ENCODE measurements at places on chromosomes 5 and 9.

- DNase-seq = no peak
These were observed 63.3 kb upstream of the GRAMD2B start for GRCh38 chr5:126359884-126360283.

- DNase-seq = no peak
These were observed 81.5 kb downstream of the RGS3 start for GRCh38 chr9:113545068-113545467.

- DNase-seq = no peak
These were observed 30.9 kb downstream of the PDE6A start for GRCh38 chr5:149913436-149914419.

DNA sequence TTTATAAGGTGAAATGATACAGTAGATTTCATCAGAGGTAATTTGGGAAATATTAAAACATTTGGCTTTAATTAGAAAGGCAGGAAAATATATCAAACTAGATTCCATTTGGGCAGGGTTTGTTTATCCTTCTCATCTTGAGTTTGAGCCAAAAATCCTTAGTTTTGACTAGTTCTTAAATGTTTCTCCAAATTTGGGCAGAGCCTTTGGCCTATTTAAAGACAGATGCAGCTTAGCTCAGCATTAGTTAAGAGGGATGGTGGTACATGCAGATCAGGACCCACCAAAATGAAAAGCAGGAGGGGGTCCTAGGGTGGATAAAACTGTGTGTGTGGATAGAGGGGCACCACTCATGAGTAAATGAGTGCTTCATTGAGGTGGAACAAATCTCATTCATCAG is 20.3 kb upstream of the ARRDC3 start:
- DNase-seq = no peak

- no peak for DNase-seq
These were observed 22.3 kb downstream of the NCS1 start for GRCh38 chr9:130194378-130194932.

DNA sequence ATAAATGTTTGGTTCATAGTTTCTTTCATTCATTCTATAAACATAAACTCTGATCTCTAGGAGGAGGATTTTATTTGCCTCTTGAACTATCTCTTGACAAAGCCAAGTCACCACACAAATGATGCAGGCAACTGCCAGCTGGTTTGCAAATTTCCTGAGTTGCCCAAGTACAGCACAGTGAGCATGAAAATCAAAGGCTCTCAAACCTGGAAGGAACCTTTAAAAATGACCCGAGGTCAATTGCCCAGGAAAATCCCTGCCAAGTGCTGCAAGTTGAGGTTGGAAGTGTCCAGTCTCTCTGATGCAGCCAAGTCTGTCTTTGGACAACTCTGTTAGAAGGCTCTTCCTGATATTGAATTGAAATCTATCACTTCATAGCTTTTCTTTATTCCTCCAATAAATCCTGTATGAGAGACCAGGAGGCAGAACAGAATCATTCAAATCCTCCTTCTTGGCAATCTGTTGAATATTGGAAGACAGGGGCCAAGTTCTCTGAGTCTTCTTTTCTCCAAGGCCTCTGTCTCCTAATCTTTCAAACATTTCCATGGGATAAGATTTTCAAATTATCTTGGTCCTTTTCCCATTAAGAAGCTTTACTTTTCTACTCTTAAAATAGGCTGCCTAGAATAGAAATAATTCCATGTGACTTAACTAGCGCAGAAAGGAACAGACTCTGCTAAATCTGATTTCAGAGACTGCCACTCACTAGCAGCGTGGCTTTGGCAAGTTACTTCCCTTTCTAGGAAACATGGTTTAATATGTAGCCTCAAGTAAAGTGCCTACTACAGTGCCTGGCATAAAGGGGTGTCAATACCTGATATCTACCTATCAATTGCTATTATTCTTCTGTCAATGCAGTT is 159.2 kb downstream of the SNX18 start:
- no peak for DNase-seq

- no peak for DNase-seq
These were observed 322.9 kb downstream of the SLIT3 start for GRCh38 chr5:168978015-168978414.

DNA sequence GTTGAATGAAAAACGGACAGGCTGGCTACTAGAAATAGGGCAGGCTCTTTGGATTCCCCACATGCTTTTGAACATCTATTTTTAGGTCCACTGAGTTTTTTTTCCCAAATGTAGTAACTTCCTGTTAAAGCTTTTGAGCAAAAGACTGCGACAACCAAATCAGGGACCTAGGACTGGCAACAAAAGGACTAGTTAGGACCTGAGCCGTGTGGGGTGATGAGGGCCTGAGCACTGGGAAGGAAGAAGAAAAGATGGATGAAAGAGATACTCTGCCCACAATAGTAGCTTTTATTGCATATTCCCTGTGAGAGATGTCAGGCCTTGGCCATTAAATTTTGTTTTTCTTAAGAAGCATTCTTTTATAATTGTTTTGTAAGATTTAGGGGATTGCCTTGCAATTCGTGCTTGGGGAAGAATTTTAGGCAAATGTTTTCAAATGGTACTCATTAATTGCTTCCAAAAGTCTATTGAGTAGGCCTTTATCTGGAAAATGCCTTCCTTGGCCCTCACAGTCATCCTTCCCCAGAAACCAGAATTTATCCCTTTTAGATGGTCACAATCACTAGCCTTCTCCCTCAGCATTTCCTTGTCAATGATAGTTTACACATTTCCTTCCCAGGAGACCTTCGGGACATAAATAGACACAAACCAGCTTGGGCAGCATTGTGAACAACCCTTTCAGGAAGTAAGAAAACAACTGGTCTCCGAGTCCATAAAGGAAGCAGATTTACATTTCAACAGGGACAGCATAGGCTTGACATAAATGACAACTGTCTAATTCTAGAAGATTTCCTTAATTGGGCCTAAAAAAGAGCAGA is 166.5 kb downstream of the RMI1 start:
- DNase-seq = no peak

GRCh38 chr9:113664181-113664875 is 200.8 kb downstream of the RGS3 start:
- DNase-seq = no peak

GRCh38 chr5:25405850-25406249 is 761.1 kb upstream of the CDH10 start:
- DNase-seq = no peak

- DNase-seq = no peak
These were observed 122.8 kb upstream of the PUM3 start for GRCh38 chr9:2966565-2967300.

DNA sequence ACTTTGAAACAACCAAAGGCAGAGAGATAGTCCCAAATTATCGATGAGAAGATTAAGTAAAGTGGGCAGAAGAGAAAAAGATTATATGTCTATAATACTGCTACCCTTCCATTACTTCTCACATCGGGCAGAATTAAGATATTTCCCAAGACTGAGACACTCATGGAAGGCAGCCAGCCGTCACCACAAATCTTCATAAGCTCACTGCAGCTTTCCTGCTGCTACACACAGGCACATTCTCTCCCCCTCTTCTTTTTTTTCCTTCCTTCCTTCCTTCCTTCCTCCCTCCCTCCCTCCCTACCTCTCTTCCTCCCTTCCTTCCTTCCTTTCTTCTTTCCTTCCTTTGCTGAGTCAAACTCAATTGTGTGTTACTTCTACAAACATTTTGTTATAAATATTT is 58.7 kb upstream of the SPATA31C2 start:
- DNase-seq = no peak

DNA sequence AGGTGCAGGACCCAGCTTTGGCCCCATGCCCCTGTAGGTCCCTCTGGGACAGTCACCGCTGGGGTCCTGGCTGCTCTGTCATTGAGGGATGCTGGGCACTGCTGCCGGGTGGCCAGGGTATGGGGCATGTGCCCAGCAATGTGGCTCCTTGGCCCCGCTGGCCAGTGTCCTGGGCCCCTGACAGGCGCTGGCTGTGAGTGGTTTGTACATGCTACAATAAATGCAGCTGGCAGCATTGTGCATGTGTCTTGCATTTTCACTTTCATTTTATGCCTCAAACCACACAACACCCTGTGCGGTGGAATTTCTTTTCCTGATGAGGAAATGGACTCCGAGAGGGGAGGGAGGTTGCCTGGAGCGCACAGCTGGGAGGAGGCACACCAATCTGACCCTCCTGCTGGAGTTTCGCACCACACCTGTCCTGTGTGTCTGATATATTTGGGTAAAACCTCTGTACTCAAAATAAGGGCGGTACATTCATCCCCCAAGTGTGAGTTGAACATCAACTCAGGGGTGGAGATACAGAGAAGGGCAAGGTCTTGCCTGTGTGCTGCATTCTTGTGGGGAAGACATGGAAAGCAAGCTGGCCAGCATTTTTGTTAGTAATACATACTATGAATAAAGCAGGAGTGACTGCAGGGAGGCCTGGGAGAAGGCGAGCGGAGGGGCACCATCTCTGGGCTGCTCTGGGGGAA is 11.7 kb downstream of the TSPAN17 start:
- no peak for DNase-seq

Data from naive thymus-derived CD8-positive, alpha-beta T cell (primary cell).